Activated T-helper 9 cell treated with anti-CD3 and anti-CD28 coated beads, Interleukin-2, amount 50 U/mL, for 16 hours (primary cell): ENCODE measurements at places on chromosomes 7 and 10.

GRCh38 chr7:81366546-81366945, 403.3 kb downstream of the HGF start:
- no peak for DNase-seq

- DNase-seq: no peak
These were observed 12.0 kb upstream of the AGR2 start for GRCh38 chr7:16816824-16817223.

DNA sequence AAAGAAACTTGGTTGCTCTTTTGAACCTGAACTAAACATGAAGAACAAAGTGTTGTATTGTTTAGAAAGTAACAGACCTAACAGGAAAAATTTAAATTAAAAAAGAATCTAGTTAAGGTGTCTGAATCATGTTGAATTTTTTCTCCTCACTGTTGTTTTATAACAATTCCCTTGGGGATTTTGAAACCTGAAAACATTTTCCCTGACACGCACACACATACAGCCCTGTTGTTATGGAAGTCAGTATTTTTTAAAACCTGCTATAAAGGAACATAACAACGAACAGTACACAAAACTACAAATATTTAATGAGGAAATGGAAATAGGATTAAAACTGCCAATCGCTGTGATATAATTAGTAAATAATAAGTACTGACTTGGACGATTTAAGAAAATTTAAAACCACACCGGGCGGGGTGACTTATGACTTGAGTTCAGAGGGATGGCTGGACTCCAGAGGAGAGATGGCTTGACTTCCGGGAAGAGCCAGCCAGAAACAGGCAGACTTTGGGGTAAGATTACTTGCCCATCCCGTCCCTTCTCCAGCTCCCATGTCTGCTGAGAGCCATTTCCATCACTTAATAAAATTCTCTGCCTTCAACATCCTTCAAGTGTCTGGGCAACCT, 16.2 kb upstream of the SPOCK2 start:
- no peak for DNase-seq

DNA sequence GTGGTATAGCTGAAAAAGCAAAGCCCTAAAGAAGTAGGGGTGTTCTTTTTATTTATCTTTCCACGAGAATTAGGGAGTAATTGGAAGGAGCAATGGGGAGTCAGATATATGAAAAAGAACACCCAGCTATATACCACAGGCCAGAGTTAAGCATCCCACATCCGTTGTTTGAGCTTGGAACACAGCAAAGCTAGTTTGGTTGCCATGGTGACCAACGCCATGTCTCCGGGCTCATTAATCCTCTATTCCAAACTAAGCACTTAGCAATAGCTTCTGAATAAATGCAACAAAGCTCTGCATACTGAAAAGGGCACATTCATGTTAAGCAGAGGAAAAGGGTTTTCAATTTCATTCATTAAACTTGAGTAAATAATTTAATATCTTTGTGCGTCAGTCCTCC, 23.5 kb downstream of the ASB4 start:
- no peak for DNase-seq

DNA sequence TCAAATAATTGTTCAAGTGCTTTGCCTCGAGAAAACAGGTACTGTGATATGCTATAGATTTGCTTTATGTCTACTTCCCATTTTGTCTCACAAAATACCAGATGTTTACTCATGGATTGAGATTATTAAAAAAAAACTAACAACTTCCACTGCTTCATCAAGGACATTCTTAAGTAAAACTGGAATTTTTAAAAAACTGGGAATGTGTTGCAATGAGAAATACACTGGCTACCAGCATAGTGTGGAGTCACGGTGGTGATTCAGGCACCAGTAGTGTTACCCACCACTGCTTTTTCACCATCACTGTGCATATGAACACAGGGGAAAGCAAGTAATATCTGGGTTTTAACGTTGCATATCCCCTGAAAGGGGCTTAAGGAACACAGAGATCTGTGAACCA, 21.2 kb downstream of the FIGNL1 start:
- DNase-seq: no peak

- no peak for DNase-seq
These were observed 2.8 kb downstream of the EBF3 start for GRCh38 chr10:129961157-129961701.

- DNase-seq: no peak
These were observed 490.0 kb upstream of the LRRN3 start for GRCh38 chr7:110600956-110601355.

- no peak for DNase-seq
These were observed 3.7 kb upstream of the PMPCB start for GRCh38 chr7:103293526-103293925.

GRCh38 chr10:19874791-19875190, 58.6 kb downstream of the PLXDC2 start:
- no peak for DNase-seq

DNA sequence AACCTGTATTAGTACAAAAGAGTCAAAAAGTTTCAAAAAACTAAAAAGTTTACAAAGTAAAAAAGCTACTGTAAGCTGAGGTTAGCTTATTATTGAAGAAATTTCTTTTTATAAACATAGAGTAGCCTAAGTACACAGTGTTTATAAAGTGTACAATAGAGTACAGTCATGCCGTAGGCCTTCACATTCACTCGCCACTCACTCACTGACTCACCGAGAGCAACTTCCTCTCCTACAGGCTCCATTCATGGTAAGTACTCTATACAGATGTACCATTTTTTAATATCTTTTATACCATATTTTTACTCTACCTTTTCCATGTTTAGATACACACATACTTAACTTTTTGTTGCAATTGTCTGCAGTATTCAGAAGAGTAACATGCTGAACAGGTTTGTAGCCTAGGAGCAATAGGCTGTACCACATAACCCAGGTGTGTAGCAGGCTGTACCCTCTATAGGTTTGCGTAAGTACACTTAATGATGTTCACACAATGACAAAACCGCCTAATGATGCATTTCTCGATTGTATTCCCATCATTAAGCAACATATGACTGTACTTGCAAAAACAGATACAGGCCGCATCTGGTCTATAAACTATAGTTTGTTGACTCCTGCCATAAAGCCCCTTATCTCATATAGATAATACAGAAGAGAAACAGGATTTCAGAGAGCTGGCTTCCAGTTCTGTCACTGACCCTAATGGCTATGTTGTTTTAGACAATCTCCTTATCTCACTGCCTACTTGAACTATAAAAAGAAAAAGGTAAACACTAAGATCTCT, 438.8 kb downstream of the HTR7 start:
- no peak for DNase-seq

GRCh38 chr10:6379015-6379776, 176.5 kb downstream of the PFKFB3 start:
- no peak for DNase-seq

- DNase-seq: no peak
These were observed 65.6 kb downstream of the TWIST1 start for GRCh38 chr7:19051767-19052375.

DNA sequence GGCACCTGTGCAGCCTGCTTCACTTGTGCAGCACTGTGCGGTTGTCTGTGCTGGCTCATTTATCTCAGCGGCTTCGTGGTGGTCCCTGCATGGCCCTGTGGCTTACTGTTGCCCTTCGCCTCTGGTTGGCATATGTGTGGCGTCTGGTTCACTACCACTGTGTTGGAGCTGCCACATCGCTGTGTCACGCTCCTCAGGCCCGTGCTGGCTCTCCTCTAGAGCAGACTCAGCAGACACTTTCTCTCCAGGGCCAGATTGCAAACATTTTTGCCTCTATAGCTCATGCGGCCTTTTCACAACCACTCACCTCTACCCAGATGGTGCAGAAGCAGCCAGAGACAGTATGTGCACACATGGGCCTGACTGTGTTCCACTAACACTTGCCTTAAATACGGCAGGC, 37.9 kb downstream of the PPP2R2D start:
- no peak for DNase-seq

- no peak for DNase-seq
These were observed 23.4 kb upstream of the C10orf67 start for GRCh38 chr10:23367896-23368595.

DNA sequence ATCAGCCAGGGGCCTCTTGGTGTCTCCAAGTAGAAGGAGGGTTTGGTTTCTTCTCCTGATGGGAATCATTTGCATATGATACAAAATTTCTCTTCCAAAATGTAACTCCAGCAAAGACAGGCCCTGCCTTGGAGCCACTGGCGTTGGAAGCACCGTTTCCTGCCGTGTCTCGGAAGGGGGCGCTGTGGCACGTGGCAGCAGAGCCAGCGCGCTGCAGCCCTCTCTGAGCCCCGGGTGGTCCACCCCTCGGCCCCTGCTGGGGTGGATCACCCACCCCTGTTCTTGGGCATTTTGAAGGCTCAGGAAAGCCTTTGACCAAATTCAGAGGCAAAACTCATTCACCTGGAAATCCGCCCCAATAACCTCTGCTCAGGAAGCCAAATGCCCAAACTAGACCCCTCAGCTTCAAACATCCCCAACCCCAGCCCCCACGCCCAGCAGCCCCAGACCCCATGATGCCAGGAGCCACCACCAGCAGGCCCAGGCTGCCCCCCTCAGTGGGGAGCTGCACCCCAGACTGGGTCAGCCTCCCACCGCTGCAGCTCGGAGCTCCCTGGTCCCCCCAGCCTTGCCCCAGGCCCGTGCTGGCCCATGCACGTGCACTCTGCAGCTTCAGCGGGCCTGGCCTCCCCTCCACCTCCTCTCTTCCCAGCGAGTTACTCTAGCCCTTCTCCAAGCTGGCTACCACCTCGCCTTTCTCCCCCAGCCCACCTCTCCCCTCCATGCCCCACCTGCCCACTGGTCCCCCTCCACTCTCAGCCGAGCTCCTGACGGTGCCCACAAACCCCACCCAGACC, 29.5 kb upstream of the ELFN1 start:
- DNase-seq: no peak

- no peak for DNase-seq
These were observed 2.5 kb upstream of the BRI3 start for GRCh38 chr7:98278936-98279335.

- no peak for DNase-seq
These were observed 173.4 kb upstream of the CTBP2 start for GRCh38 chr10:125333769-125334168.

- DNase-seq: no peak
These were observed 212.1 kb downstream of the GPR37 start for GRCh38 chr7:124553502-124553901.

DNA sequence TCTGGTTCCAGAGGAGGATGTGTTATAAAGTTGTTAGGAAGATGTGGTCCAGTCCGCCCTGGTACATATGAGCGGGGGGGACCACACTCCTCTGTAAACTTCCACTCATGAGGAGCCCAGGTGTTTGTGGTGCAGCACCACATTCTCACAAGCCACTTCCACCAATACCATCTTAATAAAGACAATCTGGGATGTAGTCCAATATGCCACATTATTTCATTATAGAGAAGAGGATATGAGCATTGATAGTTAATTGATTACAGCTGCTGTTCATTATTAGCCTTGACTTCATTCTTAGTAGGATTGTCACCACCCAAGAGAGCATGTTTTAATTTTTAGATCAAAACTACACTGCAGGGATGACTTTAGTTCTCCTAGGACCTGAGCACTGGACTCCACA, 40.5 kb downstream of the ERCC6 start:
- no peak for DNase-seq

DNA sequence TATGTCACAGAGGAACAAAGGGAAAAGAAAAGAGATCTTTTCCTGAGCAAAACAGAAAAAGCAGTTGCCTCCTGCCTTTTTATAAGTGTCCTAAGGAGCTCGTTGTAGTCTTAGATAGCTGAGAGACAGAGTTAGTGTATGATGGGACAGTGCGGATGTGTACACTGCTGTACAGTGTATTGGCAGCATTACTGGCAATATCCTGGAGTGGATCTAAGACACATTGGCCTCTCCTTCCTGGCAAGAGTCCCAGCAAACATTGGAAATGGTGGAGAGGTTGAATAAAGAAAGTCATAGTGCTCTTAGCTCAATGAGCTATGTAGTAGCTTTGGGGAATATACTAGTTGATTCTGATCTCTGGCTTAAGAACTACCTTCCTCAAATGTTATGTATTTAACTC, 22.7 kb downstream of the GARS1 start:
- DNase-seq: no peak

- DNase-seq: no peak
These were observed at the start of gene UNCX for GRCh38 chr7:1232623-1233332. Gene UNCX (plus strand): TSS chr7:1232872. CDS start chr7:1233018, 146 bp downstream.

DNA sequence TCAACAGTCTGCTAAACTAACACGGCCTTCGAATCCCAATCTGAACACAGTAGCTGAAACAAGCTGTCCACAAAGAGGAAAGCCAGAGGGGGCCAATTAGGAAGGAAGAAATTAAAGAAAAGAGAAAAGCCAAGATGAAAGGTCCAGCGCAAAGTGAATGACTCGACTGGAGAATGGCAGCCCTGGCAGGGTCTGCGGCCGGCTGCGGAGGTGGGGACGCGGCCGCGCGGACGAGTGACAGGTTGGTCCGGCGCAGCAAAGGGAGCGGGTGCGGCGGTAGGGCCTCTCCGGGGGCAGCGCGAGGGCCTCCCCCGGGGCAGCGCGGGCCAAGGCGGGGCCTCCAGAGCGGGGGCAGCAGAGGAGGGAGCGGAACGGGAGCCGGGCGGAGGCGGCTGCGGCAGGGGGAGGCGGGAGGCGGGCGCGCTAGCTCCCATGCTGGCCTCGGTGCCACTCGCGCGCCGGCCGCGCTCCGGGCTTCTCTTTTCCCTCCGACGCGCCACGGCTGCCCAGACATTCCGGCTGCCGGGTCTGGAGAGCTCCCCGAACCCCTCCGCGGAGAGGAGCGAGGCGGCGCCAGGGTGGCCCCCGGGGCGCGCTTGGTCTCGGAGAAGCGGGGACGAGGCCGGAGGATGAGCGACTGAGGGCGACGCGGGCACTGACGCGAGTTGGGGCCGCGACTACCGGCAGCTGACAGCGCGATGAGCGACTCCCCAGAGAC, at the start of gene VWC2:
VWC2 (plus strand) TSS at position 421 of the 718 bp plus-strand sequence. CDS start 1,798 bp downstream, outside the sequence.
- DNase-seq: no peak

GRCh38 chr10:93445978-93446720, 36.0 kb downstream of the MYOF start:
- DNase-seq: no peak

DNA sequence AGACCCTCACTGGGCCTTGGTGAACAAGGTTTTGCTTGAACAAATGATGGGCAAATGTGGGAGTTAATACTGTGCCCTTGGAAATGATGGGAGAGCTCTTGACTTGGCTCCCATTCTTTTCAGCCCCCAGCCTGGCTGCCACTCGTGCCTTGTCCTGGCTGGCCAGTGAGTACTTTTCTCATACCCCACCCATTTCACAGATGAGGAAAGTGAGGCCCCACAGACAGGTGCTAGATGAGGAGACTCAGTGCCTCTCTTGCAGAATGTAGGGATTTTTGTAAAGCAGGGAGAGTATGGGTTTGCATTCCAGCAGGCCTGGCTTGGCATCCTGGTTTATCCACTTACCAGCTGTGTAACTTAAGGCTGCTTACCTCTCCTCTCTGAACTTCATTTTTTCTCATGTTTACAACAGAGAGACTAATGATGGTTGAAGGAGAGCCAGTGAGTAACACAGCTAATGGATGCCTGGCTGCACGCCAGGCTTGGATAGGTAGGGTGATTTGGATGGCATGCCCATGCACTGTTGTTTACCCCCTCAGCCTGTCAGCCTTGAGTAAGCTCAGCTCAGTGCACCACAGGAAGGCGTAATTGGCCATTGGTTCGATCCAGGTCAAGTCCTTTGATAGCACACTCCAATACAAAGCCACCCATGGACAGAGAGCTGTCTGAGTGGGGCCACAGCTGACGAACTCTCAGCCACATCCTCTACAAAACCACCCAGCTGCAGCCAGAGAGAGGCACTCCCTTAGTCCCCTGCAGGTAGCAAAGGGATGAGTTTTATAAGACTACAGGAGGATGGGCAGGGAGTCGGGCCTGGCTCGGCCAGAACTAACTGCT, 436.8 kb downstream of the RPS24 start:
- DNase-seq: no peak

GRCh38 chr7:33744293-33745075, 160.9 kb upstream of the BMPER start:
- no peak for DNase-seq

GRCh38 chr10:107098326-107098725, 66.2 kb downstream of the SORCS1 start:
- DNase-seq: no peak
